Cerebellar nuclear complex (tissue), 1 donor: ENCODE measurements at places on chromosomes 4 and X.

DNA sequence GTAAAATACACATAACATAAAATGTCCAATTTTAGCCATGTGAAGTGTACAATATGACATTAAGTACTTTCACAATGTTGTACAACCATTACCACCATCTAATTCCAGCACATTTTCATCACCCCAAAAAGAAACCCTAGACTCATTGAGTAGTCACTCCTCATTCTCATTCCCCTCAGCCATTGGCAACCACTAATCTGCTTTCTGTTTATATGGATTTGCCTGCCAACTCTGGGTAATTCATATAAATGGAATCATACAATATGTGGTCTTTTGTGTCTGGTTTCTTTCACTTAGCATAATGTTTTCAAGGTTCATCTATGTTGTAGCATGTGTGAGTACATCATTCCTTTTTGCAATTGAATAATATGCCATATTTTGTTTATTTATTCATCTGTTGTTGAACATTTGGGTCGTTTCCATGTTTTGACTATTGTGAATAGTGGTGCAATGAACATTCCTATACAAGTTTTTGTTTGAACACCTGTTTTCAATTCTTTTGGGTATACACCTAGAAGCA lies 43.0 kb downstream of the EIF2S3 start:
- no peak for DNase-seq

DNA sequence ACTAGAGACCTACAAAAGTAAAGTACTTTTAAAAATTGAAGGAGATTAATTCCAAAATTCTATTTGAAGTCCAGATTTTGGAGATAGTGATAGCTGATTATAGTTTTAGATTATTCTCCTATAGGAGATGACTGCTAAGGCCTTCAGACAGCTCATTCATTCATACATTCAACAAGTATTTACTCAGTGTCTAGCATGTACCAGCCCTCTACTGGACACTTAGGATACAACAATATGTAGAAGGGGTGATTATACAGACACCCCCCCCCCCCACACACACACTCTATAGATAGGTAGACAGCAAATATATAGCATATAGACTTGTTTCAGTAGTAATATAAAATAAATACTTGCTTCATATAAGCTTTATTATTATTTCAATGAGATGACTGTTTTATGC lies 60.4 kb upstream of the TAF9B start:
- DNase-seq: no peak

- no peak for DNase-seq
Observed at GRCh38 chr4:6875431-6875831, 34.2 kb upstream of the TBC1D14 start.

DNA sequence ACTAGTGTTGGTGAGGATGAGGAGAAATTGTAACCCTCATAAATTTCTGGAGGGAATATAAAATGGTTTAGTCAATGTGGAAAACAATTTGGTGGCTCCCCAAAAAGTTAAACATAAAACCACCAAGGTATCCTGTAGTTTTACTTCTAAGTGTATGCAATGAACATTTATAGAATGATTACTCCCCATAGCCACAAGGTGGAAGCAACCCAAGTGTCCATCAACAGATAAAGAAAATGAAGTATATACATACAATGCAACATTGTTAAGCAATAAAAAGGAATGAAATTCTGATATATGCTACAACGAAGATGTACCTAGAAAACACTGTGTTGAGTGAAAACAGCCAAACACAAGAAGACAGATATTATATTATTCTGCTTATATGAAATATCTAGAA lies 569.1 kb upstream of the GRID2 start:
- DNase-seq: no peak

- DNase-seq: no peak
Observed at GRCh38 chr4:58359590-58359989, 1249.4 kb upstream of the IGFBP7 start.

DNA sequence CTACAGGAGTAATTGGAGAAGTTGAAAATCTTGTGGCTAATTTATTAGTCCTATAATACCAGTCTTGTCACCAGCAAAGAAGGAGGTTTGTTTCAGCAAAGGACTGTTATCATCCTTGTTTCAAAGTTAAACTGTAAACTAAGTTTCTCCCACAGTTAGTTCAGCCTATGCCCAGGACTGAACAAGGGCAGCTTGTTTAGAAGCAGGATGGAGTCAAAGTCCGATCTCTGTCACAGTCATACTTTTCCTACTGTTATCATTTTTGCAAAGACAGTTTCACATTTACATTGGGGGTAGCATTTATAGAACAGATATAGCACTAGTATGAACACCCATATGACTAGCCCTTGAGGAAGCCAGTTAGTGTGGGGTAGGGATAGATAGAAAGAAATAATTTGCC lies 46.4 kb downstream of the AKAP4 start:
- no peak for DNase-seq

- DNase-seq: no peak
Observed at GRCh38 chr4:3523146-3523627, 9.0 kb downstream of the LRPAP1 start.

DNA sequence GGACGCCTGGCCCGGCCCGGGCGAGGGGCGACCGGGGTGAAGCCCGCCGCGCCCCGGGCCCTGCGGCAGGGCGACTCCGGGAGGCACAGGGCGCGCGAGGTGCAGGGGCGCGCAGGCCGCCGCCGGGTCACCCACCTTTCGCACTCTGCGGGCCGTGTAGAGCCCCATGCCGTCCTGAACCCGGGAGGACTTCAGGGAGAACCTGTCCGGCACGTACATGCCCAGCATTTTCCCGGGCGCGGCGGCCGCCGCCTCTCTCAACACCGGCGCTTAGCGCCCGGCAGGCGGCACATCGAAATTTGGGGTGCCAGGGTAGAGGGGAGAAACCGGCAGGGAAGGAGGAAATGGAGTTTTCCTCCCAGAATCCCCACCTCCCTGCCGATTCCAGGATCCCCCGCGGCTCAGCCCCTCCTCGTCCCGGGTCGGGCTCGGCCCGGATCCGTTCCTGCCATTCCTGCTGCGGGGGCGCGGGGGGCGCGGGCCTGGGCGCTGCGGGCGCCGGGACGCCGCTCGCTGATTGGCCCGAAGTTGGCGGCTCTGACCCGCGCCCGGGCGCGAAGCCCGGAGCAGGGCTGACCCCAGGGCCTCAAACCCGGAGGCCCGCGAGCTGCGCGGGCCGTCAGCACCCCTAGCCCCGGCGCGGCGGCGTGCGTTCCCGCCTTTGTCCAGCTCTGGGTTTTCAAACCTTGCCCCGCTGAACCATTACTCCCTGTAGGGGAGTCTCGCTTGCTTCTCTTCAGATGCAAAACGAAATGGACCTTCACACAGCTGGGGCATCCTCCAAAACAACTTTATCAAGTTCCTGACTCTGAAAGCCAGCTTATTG lies at the start of gene PRDM5:
Gene PRDM5 (minus strand): TSS at position 346 of the 826 bp plus-strand sequence. CDS start 118 bp downstream, at position 228.
- no peak for DNase-seq

GRCh38 chrX:110698696-110699095 lies 96.9 kb downstream of the CHRDL1 start:
- DNase-seq: no peak

GRCh38 chr4:47733302-47734175 lies 104.3 kb downstream of the CORIN start:
- DNase-seq: no peak

- DNase-seq: no peak
Observed at GRCh38 chr4:39662683-39663082, 24.0 kb upstream of the SMIM14 start.

DNA sequence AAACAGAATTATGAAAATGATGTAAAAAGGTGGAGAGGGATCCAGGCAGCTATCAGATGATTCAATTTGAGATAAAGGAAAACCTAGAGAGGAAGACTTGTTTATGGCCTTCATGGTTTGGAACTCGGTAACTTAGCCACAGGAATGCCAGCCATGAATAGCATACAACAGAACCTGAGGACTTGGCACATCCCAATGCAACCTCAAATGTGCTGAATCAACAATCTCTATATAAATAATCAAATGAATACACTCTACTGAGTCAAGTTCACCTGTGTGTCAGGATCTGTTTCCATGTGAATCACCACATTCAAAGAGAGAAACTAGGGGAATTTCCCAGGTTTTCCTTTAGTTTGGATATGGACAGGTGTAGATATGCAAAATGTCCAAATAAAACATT lies 86.9 kb downstream of the MBNL3 start:
- DNase-seq: no peak

DNA sequence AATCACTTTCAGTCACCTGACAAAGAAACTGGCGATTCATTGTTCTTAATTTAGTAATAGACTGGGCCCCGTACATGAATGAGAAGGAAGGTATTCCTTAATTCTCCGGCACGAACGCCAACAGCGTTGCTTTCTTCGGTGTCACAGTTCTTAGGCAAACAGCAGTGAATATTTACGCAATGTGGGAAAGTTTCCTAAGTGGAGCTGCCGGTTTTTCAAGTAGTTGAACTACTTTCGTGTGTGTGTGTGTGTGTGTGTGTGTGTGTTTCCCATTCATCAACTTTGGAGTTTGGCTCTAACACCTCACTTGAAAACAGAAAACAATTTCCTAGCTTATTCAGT lies 651 bp downstream of the NXT2 start:
- no peak for DNase-seq

- no peak for DNase-seq
Observed at GRCh38 chr4:37821953-37822605, 4.4 kb upstream of the PGM2 start.

GRCh38 chr4:142372530-142373260 lies 473.4 kb downstream of the INPP4B start:
- no peak for DNase-seq

GRCh38 chr4:118757761-118758251 lies 72.6 kb downstream of the METTL14 start:
- no peak for DNase-seq

- no peak for DNase-seq
Observed at GRCh38 chr4:8079916-8080753, 78.5 kb downstream of the ABLIM2 start.

DNA sequence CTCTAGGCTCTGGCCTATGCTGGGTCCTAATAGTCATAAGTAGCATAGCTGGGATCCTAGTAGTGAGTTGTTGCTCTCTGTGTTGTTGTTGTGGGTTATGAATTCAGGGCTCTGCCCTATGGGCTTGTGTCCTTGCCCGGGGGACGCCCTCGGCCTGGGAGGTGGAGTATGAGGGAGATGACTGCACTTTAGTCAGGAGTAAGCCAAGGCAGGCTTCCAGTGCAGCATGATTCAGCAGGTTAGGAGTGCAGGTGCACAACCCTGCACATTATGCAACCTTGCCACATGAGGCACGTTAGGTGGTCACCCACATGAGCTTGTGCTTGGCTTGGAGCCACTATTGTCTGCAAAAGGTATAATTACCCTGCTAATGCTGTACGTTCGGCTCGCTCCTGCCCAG lies 58.4 kb upstream of the CCDC149 start:
- DNase-seq: no peak

- DNase-seq: no peak
Observed at GRCh38 chrX:155998116-155998515, 620 bp downstream of the IL9R start.

DNA sequence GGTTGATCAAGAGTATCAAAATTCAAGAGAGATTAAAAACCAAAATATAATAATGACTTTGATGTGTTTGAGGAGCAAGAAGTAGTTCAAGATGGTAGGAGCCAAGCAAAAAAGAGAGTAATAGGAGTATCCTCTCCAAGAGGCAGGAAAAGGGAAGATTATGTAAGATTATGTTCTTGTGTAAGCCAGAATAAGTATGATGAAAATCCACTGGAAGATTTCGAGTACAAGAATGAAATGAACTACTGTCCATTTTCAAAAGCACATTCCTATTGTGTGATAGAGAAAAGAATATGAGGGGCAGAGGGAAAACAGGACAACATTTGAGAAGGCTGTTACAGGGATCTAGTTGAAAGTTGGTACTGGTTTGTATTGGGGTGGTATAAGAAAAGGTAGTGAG lies 659.6 kb upstream of the INTU start:
- DNase-seq: no peak

GRCh38 chrX:71616672-71617529 lies 1.4 kb downstream of the CXCR3 start:
- no peak for DNase-seq

DNA sequence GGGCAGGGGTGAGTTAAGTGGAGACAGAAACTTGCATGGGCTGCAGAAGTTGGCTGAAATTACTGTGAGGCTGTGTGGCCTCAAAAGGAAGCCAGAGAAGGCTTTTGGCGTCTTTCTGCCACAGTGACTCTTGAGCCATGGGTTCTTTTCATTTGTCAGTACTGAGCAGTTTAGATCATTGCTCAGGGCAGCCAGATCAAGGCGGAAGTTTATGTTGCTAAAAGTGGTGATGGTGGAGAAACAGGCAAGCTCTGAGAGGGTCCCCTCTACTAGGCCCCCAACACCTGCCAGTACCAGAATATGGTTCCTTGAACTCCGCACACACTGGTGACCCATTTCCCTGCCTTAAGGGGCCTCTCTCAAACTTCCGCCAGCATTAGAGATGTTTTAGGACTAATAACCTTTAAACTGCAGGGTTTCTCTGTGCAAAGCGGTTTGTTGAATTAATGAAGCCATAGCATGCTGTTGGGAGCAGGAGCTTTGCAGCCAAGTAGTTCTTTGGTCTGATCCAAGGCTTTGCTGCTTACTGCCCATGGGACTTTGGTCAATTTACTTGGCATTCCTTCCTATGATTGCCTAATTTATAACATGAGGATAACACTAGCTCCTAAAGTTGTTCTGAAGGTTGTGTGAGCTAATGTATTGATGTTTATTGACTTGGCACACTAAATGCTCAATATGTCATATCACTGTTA lies 34.5 kb downstream of the RNF175 start:
- no peak for DNase-seq

DNA sequence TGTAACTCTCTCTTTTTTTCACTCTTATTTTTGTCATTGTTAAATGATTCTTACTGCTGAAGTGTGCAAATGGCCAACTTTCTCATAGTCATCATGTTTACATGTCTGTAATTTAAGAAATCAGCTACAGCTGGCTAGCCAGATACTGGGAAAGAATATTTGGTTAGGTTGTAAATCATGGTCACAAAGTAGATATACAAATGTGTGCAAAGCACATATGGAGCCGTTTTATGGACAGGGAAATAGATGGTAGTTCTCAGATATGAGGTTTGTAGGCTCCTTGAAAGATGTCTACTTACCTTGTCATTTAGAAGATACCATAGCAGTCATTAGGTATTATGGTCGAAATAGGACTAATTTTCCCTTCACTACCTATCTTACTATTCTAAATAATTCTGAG lies 430.4 kb downstream of the ADGRL3 start:
- no peak for DNase-seq

- no peak for DNase-seq
Observed at GRCh38 chrX:39736216-39737211, 361.2 kb downstream of the BCOR start.

GRCh38 chr4:129883996-129884395 lies 788.0 kb downstream of the C4orf33 start:
- no peak for DNase-seq

DNA sequence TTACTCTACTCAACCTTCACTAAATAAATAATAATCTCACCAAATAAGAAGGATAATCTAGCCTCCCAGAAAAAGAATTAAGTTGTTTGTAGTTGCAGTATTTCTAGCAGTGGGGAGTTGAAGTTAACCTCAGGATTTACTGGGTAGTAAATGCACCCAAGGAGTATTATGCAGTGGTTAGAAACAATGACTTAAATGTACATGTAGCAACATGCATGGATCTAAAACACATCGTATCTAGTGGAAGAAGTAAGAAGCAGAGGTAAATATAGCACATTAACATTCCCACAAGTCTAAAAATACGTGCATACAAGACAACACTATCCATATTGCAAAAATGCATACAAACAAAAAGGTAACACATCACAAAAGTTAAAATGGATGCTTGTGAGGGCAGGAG lies 44.2 kb upstream of the SMAD1 start:
- no peak for DNase-seq

GRCh38 chr4:73831569-73831968 lies 4.9 kb upstream of the CXCL6 start:
- no peak for DNase-seq

- no peak for DNase-seq
Observed at GRCh38 chrX:724256-724655, 93.7 kb downstream of the SHOX start.
